ENCODE measurements at places on chromosomes 12 and 14. TPM values are rescaled to one million over a fixed set of nuclear protein-coding genes. Genes with fewer than 3 reads are reported as not detected.

TAS2R30 gene
- total RNA-seq = 7.9 TPM

COX8C gene
- not detected for total RNA-seq

TBC1D30 gene
- 9.7 TPM for total RNA-seq

OTUB2 gene
- 9.6 TPM for total RNA-seq

RNU6-8 gene
- total RNA-seq = not detected

LGR5 gene
- total RNA-seq = 0.71 TPM

EIF2S3B gene
- 1.8 TPM for total RNA-seq

RERG gene
- not detected for total RNA-seq

ANKRD33 gene
- 0.39 TPM for total RNA-seq

PPP2R5E gene
- 42.6 TPM for total RNA-seq

FAM90A1 gene
- total RNA-seq = not detected

LPAR5 gene
- total RNA-seq = 0.04 TPM

OAS1 gene
- total RNA-seq = not detected

PPM1H gene
- total RNA-seq = 4.6 TPM

ASB2 gene
- not detected for total RNA-seq

PLEKHH1 gene
- total RNA-seq = 17.6 TPM

SDSL gene
- 3.1 TPM for total RNA-seq

Measured in neural progenitor cell (in vitro differentiated cells).